Prostate gland (tissue), 2 donors: ENCODE measurements at places on chromosomes 2 and 18.

DNA sequence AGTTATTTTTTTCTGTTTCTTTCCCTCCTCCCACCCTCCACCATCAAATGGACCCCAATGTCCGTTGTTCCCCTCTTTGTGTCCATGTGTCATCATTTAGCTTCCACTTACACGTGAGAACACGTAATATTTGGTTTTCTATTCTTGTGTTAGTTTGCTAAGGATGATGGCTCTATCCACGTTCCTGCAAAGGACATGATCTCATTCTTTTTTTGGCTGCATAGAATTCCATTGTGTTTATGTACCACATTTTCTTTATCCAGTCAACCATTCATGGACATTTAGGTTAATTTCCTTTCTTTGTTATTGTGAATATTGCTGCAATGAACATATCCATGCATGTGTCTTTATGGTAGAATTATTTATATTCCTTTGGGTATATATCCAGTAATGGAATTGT, 91.3 kb upstream of the TNP1 start:
- no peak for DNase-seq

DNA sequence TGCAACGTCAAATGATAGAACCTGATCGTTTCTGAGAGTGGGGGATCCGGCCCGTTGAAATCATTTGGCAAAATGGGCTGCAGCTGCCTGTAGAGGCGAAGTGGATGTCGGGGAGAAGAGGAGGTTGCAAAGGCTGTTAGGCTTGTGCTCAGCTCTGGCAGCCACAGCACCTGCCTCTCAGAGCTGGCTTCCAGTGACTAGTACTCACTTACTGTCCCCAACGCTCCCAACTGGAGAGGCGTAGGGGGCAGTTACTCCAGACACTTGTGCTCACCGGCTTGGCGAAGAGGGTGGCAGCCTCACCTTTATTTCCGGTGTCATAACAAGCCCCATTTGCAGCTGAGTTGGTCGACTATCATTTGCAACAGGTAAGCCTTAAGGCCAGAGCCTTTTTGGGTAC, 37.9 kb downstream of the NCK2 start:
- DNase-seq: no peak

DNA sequence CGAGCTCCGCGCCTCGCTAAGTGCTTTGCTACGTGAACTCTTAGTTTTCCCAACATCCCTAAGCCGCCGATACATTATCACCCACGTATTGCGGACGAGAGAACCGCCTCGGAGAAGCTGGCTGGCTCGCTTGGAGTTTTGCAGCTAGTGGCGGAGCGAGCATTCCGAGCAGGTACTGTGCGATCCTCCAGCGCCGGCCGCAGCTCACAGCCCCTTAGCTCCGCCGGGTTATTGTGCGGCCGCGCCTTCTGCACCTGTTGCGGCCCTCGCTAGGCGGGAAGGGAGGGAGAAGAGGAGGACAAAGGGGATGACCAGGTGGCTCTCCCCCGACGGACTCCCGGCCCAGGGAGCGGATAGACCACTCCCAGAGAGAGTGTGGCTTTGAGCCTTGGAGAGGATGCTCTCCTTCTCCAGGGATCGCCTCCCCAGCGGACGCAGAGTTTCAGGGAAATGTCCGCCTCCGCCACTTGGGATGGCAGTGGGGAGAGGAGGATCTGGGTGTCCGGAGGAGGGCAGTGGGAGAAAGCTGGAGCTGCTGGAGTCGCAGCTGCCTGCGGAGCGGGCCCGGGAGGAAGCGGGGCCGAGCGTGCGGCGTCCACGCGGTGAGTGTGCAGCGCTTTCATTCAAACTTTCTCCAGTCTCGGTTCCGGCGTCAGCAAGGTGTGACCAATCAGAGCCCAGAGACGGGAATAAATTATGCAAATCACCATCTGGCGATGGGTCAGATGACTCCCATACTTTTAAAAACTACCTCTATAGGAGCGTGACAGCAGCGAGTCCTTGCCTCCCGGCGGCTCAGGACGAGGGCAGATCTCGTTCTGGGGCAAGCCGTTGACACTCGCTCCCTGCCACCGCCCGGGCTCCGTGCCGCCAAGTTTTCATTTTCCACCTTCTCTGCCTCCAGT, at the start of gene LIPG:
TSS of gene LIPG (plus strand) at position 769 of the 905 bp plus-strand sequence. CDS start 252 bp downstream, outside the sequence.
- DNase-seq: peak; percentile 75

GRCh38 chr2:214481204-214481603, 70.3 kb downstream of the VWC2L start:
- no peak for DNase-seq

DNA sequence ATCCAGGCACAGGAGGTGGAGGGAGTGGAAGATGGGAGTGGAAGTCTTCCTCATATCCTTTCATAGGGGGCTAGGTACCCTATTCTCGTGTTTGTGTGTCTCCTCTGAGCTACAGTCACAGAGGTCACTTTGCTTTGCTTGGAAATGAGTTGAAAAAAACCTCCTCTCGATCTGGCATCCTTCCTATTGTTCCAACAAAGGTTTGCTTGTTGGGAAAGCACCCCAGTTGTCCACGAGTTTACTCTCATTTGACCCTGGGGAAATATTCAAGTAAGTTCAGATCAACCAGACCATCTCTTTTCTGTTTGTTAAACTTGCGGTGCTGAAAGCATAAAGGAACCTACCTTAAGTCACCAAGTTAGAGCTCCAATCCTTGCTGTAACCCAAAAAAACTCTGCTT, 59.3 kb downstream of the ARHGEF33 start:
- no peak for DNase-seq

- DNase-seq: no peak
Observed at GRCh38 chr18:42792731-42793130, 322.8 kb downstream of the RIT2 start.

- DNase-seq: no peak
Observed at GRCh38 chr2:73986085-73986681, 1.5 kb downstream of the TET3 start.

- DNase-seq: no peak
Observed at GRCh38 chr18:30439174-30439573, 603.4 kb downstream of the DSC3 start.

DNA sequence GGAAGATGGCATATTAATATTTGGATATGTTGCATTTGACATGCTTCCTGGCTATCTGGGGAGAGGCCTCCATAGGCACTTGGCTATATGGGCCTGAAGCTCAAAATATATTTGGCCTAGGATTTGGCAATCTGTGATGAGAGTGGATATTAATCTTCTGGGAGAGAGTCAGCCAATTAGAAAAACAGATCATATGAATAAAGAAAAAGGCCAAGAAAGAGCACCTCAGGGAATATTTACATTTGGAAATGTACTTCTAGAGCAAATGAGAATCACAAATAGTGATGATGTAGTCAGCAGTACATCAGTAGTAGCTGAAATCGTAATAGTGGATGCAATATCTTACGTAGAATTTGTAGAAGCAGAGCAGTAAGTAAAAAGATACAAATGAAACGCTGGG, 277.0 kb downstream of the CTNNA2 start:
- no peak for DNase-seq

DNA sequence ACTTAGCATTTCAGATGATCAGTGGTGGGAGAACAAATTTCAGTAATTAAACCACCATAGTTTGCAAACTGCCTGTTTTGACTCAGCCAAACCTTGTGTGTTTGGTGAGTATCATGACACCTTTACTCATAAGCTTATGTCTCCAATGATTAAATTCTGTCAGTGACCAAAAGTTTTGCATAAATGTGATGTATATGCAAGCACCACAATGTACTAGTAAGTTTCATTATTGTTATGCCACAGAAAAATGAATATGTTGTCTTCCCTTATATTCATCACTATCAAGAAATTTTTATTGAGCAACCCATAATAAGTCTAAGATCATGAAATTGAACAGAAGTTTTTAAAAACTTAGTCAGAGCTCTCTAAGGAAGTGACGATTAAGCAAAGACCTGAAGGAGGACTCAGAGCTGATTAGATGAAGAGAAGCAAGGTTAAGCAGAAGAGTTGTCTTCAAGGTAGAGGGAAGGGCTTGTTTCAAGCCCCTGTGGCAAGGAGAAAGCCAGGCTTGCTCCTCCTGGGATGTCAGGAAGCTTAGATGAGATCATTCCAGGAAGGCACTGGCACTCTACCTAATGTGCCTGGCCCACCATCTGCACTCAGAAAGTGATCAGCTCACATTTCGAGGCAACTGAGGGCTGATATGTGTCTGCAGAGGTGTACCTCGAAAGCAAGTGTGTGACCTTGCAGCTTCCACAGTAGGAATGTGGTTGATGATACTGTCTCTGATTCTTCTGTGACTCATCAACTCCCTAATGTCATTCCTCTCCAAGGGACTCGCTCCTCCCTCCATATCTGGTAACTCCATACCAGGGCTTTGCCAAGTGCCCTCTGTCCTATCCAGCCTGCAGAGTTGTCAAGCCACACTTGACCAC, 54.7 kb downstream of the KCTD18 start:
- no peak for DNase-seq

DNA sequence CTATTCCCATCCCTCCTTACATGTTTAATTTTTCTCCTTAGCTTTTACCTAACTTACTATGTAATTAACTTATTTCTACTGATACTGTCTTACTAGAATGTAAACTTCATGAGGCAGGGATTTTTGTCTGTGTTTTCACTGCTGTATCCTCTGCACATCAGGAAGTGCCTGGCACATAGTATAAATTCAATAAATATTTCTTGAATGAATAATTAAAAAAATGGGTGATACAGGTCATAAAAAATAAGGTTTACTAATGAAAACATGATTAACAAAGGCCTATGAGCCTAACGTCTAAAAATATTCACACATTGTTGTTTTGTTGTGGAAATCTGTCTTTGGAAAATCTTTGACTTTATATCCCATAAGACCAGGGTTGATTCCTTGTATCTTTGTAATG, 4.5 kb downstream of the RBKS start:
- DNase-seq: no peak

DNA sequence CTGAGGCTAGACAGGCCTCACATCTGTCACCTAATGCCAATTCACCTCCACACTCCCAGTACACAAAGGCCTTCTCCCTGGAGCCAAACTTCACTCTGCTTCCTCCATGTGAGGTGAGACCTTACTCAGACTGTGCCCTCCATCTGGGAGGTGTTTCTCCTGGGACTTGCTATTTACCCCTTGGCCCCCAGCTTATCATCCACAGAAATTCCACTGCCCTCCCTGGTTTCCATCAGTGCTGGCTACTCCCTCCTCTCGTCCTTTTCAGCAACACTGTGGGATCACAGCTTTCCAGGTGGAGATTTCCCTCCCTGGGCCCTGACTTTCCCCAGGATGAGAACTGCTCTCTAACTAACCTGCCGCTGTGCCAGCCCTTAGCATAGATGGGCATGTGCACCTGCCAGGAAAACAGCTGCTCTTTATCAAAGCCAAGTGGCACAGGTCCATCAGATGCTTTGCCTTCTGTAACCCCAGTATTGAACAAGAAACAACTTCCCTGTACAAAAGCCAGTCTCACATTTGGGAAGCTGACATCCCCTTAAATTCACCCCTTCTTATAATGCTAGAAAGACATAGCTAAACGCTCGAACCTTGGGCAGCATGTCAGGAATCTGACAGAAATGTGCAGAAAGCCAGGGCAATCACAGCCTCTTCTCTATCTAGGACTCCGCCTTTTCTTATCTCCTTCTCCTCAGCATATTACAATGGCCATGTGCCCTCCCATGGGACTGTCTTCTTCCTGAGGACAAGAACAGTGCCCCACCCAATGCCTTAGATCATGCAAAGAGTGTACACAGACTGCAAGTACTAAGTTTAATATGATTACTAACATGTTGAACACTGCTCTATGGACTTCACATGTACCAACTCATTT, 535.5 kb upstream of the ID2 start:
- DNase-seq: no peak

- no peak for DNase-seq
Observed at GRCh38 chr2:190466819-190467446, 58.8 kb downstream of the MFSD6 start.

GRCh38 chr2:70471129-70471528, 82.5 kb downstream of the TGFA start:
- no peak for DNase-seq

DNA sequence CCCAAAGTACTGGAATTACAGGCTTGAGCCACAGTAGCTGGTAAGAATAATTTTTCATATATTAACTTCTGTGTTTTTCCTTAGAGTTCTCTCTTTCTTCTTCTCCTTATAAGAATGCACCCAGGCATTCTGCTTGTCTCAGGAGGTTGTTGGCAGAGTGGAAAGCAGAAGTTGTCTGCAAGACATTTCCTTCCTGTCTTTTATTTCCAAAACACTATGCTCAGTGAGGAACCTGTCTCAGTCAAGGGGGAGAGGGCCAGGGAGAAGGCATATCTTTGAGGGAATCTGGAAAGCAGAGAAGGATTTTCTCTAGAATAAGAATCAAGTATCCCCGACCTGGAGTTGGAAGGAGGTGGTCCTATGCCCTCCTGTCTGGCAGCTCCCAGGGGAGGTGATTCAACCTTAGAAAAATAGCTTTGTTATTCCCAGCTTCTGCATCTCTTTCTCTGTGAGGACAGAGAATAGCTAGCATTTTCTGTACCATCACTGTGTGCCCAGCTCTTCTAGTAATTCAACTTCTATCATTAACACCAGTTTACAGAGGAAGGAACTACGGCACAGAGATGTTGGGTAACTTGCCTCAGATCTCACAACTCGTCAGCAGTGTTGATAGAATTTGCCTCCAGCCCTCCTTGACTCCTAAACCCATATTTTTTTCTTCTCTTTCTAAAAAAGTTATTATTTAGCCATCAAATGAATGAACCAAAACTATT, 3.8 kb upstream of the LPIN2 start:
- DNase-seq: no peak

DNA sequence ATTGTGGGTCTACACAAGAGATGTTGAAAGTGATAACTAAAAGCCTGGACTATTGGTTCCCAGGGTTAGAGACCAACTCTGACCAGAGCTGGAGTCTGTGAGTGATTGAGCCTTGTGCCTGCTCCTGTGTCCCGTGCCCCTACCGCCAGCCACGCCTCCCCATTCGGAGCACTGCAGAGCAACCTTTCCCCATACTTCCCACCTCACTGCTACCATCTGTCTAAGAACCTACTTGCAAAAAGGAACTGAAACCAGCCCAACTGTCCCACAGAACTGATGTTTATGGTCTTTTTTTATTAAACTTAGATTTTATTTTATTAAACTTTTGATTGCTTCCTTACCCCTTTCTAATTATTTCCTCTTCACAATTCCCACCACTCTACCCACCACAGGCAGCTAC, 300.3 kb upstream of the MGAT5 start:
- no peak for DNase-seq

DNA sequence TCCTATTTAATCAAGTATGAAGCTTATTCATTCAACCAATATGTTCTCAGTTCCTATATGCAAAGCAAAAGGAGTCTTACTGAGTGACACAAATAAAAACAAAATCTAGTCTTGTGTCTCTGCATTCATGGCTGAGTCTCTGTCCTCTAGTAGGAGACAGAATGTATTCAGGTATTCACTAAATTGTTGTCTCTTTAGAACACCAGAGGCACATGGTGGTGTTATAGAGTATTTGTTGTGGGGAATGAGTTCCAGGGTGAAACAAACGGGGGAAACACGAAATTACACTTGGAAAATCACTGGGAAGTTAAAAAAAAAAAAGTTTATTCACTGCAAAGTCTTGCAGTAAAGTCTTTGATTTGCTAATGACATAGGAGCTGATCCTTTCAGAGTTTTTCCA, 131.7 kb upstream of the FSHR start:
- no peak for DNase-seq

DNA sequence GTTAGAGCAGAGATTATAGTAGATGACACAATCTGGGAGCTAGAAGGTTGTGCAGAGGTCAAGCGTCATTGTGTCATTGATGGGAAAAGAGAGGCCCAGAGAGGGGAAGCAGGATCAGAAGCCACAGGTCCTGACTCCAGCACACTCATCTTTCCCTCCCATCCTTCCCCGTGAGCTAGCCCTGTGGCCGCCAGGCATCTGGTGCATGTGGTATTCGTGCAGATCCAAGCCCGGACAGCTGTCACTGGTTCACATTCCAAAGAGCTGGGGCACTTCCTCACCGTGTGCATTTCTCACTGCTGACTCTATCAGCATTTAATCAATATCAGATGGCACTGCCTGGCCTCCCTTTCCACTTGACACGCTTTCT, 94.1 kb upstream of the THOC1 start:
- no peak for DNase-seq
